ENCODE measurements at places on chromosomes 12 and 14.

DNA sequence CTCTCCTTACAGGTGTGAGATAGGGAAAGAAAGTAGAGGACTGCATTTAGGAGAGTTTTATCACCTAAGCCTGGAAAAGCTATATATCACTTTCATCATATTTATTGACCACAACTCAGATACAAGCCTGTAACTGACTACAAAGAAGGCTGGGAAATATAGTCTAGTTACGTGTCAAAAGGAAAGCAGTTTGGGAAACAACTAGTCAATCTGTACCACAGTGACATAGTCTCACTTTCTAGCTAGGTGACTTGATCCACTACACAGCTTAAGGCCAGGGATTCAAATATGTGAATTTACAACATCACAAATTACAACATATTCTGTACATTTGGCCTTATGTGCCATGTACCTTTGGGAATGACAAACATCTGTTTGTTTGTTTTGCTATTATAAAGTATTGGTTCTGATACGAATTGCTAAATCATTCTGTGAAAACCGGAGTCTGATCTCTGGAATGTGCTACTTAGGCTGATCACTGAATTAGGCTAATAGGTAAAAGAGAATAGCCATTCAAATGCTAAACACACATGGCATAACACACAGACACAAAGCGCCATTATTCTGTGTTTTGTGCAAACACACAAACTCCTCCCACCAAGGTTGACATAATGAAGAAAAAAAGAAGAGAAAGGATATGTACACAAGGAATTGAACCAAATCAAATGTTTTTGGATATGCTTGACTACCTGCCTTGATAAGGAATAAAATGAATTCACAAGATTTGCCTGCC, 279.8 kb downstream of the DUSP6 start:
- no peak for DNase-seq

GRCh38 chr12:105338966-105339365, 8.5 kb downstream of the C12orf75 start:
- no peak for DNase-seq

DNA sequence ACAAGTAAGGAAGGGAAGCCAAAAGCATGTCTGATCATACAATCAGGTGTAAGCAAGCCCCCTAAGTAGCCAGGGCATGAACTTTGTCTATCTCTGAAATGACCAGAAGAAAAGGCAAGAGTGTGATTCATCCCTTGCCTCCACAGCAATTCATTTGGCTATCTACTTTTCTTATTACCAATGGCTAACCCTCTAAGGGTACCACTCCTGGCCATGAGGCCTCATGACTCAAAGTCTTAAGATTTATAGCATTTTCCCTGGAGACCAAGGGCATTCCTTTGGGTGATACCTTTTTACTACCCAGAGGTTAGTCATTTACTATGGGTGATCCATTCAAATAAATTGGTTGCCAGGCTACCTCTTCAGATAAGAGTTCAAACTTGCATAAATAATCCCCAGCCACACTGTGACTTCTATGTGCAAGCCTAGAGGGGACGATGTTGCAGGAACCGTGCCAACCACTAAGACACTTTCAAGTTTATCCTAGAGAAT, 1.5 kb upstream of the LGALS3 start:
- DNase-seq: no peak

GRCh38 chr14:68135566-68135965, 316.0 kb downstream of the RAD51B start:
- no peak for DNase-seq

DNA sequence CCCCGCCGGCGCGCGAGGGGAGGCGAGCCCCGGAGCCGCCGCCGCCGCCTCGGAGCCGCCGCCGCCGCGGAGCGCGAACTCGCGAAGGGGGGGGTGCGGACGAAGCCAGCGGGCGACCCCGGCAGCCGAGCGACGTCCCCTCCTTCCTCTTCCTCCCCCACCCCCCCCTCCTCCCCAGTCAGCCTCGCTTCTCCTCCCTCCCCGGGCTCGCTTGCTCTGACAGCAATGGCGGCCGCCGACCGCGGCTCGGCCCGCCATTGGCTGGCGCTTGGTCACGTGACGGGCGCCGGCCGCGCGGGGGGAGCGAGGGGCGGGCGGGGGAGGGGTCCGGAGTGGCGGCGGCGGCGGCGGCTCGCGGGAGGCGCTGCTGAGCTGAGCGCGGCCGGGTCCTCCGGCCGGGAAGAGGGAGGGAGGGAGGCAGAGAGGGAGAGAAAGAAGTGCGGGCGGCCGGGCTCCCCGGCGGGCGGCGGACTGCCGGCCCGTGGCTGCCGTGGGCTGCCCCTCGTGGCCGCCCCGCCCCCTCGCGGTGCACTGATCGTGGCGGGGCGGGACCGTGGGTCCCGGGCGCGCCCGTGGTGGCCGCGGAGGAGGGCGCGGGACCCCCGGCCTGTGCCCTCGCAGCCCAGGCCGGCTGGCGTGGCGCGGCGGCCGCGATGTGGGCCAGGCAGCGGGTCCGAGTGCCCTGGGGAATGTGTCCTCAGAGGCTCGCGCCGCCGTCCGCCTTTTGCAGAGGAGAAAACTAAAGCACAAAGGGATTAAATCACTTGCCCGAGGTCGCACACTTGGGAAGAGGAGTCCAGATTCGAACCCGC, at the start of gene MED13L:
Gene MED13L, minus strand, starts transcription at position 227 of the 812 bp plus-strand sequence. CDS start 562 bp downstream, outside the sequence.
- peak; percentile 87 for DNase-seq

DNA sequence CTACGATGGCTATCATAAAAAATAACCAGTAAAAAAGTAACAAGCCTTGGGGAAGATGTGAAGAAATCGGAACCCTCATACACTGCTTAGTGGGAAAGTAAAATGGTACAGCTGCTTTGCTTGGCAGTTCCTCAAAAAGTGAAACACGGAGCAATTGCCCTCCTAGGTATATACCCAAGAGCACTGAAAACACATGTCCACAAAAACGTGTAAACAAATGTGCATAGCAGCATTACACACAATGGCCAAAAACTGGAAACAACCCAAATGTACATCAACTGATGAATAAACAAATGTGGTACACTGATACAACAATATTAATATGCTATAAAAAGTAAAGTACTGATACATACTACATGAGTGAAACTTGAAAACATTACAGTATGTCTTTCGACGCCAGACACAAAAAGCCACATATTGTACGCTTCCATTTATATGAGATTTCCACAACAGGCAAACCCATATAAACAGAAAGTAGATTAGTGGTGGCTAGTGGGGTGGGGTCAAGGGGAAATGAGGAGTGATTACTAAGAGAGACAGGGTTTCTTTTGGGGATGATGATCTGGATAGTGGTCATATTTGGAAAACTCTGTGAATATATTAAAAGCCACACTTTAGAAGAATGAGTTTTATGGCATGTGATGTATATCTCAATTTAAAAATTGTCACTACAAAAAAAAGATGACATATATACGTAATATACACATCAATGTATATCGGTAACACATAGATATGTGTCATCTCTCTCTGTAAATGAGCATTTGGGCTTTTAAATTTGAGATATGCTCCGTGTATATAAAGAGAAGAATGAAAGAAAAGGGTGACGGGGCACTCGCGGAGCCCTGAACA, 996 bp downstream of the SLC41A2 start:
- DNase-seq: no peak

DNA sequence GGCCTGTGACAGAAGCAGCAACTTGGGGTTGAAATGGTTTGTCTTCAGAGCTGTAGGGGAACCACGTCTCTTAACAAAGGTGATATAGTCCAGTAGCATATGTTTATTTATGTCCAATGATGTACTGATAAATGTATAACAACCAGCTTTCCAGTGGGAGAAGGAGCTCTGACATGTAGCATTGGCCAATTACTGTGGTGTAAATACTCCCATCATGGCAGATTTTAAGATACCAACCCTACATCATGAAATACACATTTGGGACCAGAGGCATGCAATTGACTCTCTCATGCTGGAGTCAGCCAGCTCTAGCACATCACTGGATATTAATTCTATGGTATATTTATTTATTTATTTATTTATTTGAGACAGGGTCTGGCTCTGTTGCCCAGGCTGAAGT, 50.6 kb upstream of the CHST11 start:
- no peak for DNase-seq

Measured in stimulated activated naive CD4-positive, alpha-beta T cell treated with Interleukin-2 at 50 U/mL for 16 hours (primary cell).